ENCODE measurements at places on chromosomes 7 and 10.

GRCh38 chr7:135224027-135224426 lies 9.6 kb upstream of the STRA8 start:
- no peak for DNase-seq

GRCh38 chr10:75807456-75807855 lies 376.0 kb downstream of the LRMDA start:
- no peak for DNase-seq

DNA sequence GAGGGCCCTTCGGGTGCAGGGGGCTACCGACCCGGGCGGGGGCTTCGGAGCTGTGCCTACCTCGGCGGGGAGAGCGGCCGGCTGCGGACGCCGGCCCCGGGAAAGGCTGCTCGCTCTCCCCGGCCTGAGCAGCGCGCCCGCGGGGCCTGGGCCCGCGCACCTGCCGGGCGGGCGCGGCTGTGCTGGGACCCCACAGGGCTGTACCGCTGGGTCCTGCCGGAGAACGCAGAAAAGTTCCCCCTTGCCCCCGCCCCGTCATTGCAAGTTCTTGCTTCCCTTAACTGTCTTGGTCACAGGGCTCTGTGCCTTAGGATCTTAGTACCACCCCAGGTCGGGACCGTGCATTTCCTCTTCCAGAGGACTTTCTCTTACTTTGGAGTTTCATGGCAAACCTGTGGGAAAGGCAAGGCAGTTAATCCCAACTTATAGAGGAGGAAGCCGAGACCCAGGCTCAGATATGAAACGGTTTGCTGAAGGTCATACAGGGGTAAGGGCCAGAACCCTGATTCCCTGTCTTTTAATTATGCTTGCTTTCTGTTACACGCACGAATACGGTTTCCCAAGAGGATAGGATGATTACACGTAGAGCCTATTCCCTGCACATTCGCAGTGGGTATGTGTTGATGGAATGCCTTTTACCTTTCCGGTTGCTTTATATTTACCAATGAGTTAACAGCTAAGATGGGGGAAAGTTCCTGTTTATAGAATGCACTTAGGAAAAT lies 652 bp downstream of the PCGF5 start:
- DNase-seq: peak; percentile 45

- peak; percentile 41 for DNase-seq
Observed at GRCh38 chr7:20153999-20154398, 63.2 kb downstream of the MACC1 start.

- peak; percentile 27 for DNase-seq
Observed at GRCh38 chr7:112122798-112123197, 83.4 kb downstream of the DOCK4 start.

GRCh38 chr7:122525355-122525754 lies 173.6 kb downstream of the RNF133 start:
- no peak for DNase-seq

- DNase-seq: no peak
Observed at GRCh38 chr10:3064423-3064822, 2.9 kb upstream of the PFKP start.

DNA sequence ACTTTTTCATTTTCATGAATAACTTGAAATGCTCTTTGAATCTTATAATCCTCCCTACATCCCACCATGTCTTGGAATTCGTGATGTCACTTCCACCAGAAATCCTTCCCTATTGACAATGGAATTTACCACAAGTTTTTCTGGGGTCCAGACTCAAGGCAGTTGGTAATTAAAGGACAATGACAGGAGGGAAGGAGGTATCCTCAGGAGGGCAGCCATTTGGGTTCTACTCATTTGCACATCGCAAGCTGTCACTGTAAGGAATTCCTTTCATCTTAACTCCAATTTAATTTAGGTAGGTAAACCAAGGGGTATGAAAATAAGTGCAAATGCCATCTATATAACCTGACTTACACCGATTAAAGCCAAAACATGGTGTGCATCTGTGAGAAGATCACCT lies 21.9 kb downstream of the LRRC17 start:
- no peak for DNase-seq

DNA sequence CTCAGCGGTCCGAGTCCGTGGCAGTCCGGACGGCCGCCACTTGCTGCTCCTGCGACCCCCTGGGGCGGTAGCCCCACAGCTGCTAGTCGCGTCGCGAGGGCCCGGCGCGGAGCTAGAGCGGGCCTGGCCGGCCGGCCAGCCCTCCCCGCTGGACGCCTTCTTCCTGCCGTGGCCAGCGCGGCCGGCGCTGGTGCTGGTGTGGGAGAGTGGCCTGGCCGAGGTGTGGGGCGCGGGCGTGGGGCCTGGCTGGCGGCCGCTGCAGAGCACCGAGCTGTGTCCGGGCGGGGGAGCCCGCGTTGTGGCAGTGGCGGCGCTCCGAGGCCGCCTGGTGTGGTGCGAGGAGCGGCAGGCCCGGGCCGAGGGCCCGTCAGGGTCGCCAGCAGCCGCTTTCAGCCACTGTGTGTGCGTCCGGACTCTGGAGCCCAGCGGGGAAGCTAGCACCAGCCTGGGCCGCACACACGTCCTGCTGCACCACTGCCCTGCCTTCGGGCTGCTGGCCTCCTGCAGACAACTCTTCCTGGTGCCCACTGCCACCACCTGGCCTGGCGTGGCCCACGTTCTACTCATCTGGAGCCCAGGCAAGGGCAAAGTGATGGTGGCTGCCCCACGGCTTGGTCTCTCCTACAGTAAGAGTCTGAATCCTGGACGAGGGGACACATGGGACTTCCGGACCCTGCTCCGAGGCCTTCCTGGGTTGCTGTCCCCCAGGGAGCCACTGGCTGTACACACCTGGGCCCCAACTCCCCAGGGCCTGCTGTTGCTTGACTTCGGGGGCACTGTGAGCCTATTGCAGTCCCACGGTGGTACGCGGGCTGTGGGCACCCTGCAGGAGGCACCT lies 631 bp downstream of the HPS6 start:
- peak; percentile 48 for DNase-seq

DNA sequence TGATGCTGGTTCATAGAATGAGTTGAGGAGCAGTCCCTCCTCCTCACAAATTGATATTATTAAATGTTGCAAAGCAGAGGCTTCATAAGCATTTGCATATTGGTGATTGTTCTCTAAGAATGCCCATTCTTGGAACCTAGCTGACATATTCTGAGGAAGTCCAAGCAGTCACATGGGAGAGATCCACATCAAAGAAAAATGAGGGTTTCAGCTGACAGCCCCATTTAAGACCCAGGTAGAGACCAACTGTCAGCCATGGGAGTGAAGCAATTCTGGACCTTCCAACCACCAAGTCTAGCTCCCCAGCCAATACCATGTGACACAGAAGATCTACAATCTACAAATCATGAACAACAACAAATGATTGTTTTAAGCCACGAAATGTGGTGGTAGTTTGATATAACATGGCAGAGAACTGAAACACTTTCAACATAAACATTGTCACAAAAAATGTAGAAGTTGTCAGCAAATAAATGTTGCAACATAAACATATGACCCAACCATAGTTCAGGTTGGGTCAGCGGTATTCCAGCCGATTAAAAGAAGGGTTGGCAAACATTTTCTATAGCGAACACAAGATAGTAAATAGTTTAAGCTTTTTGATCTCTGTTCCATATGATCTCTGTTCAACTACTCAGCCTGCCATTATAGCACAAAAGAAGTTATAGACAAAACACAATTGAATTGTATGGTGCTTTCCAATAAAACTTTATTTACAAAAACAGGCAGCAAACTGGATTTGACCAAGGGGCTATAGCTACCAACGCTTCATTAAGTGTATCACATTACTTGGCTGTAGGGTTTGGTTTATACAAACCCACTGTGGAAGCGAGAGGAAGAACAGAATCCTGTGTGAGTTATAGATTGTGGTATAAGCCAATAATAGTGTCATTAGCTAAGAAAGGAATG lies 41.4 kb upstream of the MPP7 start:
- DNase-seq: no peak

DNA sequence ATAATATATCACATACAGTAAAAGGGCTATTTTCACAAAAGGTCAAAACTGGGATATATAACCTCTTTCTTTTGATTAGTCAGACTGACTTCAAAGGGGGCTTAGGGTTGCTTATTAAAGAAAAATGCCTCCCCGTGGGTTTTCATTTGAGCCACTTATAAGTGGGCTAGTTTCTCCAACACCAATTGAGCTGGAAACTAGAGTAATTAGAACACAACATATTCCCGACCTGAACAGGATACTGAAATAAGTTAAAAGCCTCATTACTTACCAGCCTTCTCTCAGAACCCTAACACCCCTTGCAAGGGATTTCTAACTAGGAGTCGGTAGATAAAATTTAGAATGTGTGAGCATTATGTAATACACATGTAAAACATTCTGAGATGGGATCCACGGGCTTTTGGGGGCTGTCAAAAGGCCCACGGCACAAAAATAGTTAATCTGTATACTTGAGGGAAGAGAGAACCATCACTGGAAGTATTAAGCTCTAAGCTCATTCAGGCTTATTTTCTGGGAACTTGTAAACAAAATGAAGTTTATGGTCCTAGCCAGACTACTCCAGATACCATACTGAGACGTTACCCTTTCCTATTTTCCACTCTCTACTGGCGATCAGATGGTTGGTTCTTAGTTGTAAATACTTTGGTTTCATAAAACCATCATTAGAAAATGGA lies 29.3 kb upstream of the KMT2E start:
- DNase-seq: no peak

DNA sequence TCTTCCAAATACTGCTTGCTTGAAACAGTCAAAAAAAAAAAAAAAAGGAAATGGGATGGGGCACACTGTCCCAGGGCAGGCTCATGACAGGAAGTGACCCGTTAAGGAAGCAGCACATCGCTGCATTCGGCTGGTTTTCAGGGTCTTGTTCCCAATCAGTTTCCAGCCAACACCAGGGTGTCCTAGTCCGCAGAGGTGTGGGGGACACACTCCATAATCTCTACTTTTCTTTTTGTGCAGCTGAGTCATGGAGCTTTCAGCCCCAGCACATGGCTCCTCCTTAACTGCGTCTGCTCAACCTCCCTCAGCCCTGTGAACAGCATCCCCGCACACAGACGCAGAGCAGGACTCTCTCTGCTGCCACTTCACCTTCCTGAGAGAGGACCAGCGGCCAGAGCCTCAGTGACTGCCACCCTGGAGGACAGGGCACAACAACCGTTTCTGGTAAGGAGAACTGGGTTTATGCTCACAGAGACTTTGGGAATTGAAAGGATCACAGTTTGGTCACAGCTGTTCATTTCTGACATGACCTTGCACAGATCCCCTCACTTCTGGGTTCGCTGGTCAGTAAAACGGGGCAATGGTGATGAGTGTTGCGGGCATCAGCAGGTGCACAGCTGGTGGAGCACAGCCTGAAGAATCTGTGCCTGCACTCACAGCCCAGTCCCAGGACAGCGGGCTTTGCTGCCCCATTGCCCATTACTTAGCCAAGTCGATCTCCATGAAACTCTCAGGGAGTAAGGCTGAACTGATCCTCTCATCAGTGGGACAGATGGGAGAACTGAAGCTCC lies at the start of gene GIMAP5:
GIMAP5 (plus strand) TSS at position 154 of the 791 bp plus-strand sequence. CDS start 3,467 bp downstream, outside the sequence.
- DNase-seq: no peak

DNA sequence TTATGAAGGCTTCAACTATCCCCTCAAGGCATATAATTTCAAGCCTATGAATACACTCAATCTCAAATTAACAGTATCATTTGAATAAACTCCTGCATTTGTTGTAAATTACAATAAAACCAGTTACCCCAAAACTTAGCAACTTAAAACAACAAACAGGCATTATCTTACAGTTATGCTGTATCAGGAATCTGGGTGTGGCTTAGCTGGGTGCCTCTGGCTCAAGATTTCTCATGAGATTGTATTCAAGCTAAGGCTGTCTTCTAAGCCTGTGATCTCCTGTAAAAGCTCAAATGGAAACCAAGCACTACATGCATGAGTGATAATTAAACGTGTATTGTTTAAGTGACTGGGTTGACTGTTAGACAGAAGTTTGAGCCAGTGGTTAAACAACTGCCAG lies 341.0 kb upstream of the PHF14 start:
- DNase-seq: no peak

- DNase-seq: no peak
Observed at GRCh38 chr7:37318541-37318940, 130.1 kb downstream of the ELMO1 start.

DNA sequence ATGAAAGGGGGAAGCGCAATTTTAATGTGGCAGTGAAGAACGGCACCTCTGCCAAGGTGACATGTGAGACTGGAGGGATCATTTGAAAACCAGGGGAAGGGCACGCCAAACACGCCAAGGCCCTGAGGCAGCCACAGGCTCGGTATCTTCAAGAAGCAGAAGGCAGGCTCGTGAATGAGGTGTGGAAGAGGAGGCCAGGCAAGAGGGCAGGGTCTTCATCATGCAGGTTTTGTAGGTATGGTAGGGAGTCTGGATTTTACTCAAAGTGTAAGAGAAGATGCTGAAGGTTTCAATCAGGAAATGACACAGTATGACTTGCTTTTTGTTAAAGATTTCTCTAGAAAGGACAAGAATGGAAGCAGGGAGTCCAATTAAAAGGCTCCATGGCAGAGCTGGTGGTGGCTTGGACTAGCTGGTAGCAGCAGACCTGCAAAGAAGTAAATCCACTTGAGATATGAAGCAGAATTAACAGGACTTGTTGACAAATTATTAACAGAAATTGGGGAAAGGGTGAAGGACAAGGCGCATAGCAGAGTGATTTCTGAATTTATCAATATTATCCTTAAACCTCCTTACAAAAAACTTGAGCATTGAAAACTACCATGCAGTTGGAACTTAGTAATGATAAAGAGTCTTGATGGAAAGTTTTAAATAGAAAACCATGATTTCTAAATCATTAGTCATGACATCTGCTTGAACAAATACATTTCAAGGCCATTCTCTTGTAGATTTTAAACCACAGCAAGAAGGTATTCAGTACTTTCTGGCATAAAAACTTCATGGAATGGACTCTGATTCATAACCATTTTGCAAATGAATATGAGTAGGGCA lies 70.4 kb downstream of the COA1 start:
- peak; percentile 87 for DNase-seq

DNA sequence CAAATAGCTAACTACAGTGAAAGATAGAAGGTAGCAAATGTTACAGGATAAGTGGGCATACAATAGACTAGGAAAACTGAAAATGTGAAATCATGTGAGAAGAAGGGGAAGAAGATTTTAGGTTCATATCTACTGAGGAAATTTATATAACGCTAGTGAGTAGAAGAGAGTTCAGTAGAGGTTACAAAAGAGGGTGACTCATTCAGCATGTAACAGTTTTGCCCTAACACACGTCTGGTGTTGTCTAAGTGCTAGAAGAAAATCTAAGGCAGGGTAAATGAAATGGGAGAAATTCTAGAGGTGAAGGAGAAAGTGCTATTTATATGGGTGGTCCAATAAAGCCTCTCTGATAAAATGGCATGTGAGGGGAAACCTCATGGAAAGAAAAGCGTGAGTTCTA lies 731.4 kb upstream of the POT1 start:
- no peak for DNase-seq

- DNase-seq: peak; percentile 93
Observed at GRCh38 chr7:102874166-102874829, 38.5 kb upstream of the LRRC17 start.

GRCh38 chr10:30284865-30285594 lies 64.0 kb downstream of the MTPAP start:
- DNase-seq: peak; percentile 37

DNA sequence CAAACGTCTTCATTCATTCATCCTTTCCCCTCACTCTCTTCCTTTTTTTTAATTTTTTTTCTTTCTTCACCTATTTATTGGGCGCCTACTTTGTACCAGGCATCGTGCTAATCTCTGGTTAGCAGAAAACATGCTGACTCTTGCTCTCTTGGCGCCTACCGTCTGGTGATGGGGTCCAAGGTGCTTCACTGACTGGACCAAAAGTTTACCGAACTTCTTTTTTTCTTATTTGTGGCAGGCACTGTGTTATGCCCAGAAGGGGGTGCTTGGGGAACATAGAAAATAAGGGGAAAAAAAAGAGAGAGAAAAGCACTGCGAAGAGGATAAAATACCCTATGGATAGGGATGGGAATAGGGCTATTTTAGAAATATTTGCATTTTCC lies 505 bp upstream of the FAM204A start:
- peak; percentile 39 for DNase-seq
